ENCODE measurements at places on chromosomes 7 and 10.

GRCh38 chr7:54080971-54081370, 461.2 kb upstream of the VSTM2A start:
- no peak for DNase-seq

- DNase-seq: no peak
Observed at GRCh38 chr10:49058463-49059255, 56.7 kb downstream of the VSTM4 start.

DNA sequence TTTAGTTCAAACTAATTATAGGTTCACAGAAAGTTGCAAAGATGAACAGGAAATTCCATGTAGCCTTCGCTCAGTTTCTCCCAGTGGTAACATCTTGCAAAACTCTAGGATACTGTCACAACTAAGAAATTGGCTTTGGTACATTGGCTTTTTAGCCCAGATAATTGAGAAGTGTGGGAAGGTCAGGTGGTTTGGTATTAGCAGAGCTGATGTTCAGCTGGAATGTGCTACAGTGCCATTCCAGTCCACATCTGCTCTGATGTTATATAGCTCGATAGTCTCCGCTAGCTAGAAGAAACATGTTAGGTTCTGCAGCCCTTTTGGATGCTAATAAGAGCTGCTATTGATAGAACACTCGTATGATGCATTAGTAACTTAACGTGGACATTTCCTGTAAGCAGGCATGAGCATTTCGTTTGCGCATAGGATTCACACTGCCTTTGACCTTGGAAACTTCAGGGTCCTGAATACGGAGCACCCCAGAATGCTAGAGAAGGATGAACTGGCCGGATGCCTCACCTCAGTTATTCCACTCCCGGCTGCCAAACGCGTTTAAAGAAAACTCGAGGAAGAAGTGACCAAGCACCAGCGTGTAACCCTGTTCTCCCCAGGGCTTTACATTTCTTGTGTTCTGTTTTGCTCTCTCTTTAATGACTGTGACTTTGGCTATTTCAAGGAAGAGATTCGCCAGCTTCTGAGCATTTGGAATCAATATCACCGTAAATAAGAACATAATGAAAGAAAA, 271.4 kb downstream of the GALNT17 start:
- no peak for DNase-seq

- no peak for DNase-seq
Observed at GRCh38 chr10:847868-848267, 83.6 kb downstream of the LARP4B start.

GRCh38 chr10:51748959-51749358, 49.6 kb upstream of the CSTF2T start:
- no peak for DNase-seq

DNA sequence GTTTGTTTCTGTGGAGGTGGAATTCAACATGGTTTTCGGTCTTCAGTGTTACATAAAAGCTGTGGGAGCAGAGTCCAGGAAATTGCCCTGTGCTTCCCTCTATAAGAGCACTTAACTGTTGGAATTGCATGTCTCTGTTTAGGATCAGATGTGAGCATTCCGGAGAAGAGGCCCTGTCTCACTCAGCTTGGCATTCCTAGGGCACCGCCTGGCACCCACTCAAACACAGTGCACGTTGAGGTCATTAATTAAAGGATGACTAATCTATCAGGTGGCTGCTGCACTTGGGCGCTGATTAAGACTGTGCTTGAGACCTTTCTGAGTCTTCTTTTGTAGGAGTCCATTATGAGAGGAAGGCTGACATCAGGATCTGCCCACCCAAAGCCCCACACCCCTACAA, 82.8 kb upstream of the VIPR2 start:
- DNase-seq: no peak

- DNase-seq: no peak
Observed at GRCh38 chr7:137983323-137984008, 18.4 kb downstream of the CREB3L2 start.

GRCh38 chr10:103276896-103277712, at the start of gene INA:
Gene INA (plus strand): TSS chr10:103277138. CDS start chr10:103277212, 74 bp downstream.
- DNase-seq: peak; percentile 26

DNA sequence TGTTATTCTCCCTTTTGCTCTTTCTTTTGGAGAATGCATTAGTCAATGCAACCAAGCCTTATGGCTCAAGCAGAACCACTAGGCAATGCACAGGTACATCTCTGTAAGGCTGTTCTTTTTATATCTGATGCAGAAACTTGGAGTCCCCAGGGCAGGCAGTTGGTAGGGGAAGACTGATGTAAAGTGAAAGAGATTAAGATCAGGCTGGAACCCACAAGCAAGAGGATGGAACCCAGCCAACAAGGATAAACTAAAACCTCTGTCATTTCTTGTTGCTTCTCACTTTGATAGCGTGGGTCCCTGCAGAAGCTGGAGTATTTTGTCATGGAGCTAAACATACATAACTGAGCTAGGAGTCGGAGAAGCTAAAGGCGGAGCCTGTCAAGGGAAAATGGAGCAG, 142.9 kb downstream of the GPAM start:
- DNase-seq: no peak

DNA sequence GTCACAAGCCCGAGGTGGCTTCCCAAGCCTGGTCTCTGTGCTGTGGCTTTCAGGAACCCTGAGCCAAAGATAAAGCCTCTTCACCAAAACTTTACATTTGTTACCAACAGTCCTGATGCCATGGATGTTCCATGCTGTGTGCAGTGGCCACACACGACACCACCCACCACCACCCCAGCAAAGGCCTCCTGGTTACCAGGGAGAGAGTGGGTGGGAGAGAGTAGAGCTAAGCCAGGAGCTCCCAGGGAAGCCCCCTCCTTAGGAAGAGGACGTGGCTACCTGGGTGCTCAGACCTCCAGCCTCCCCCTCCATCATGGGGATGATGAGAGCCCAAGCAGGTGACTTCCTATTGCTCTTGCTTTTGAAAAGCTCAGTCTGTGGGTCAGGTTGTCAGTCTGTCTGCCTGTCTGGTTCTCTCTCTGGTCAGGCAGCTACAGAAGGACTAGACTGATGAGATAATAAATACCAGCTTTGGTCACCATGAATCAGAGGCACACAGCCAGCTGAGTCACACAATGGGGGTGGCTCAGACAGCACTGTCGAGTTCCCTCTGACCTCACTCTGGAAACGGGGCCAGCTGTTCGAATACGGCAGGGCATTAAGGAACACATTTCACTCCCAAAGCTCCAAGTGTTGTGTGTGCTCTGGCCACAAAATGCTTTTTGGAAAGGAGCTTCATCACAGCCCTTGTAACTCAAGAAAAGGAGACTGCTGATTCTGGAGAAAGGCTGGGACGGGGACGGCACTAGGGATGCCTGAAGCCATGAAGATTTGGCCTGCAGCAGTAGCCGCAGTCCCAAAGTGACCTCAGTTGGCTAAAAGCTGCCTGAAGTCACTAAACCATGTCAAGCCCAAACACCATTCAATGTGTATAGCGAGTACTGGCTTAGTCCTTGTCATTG, 166.0 kb downstream of the FANK1 start:
- peak; percentile 14 for DNase-seq

- peak; percentile 72 for DNase-seq
Observed at GRCh38 chr10:43409385-43410109, 561 bp upstream of the HNRNPF start.

GRCh38 chr7:138752518-138753149, 45.2 kb upstream of the TMEM213 start:
- peak; percentile 82 for DNase-seq

GRCh38 chr7:15288741-15289140, 273.1 kb downstream of the AGMO start:
- DNase-seq: no peak

DNA sequence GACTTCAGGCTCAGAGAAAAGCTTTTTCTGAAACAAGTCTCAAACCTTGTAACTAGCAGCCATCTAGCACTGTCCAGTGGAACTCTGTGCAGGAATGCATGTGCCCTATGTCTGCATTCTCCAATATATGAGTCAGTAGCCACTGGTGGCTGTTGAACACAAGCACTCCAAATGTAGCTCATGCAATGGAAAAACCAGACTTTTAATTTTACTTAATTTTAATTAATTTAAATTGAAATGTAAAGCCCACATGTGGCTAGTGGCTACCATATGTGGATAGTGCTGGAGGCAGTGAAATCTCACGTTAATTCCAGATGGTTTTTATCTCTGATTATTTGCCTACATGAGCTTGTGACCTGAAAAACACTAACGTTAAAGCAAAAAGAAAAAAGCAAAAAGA, 225.1 kb downstream of the GATA3 start:
- no peak for DNase-seq

DNA sequence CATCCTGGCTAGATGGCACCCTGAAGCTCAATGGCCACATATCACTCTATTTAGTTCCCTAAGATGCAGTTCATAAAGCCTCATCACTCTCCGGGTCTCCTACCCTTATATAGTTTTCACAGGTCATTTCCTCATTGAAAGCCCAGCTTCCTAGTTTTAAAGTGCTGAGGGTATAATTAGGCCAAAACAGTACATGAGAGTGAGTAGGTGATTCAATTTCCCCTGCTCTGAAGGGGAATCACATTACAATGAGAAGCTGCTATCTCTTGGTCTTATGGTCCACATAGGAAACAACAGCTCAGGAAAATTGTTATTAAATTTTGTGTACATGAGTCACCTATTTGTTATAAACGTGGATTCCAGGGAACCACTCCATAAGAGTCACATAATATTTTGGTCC, 162.0 kb downstream of the SEMA3E start:
- no peak for DNase-seq

DNA sequence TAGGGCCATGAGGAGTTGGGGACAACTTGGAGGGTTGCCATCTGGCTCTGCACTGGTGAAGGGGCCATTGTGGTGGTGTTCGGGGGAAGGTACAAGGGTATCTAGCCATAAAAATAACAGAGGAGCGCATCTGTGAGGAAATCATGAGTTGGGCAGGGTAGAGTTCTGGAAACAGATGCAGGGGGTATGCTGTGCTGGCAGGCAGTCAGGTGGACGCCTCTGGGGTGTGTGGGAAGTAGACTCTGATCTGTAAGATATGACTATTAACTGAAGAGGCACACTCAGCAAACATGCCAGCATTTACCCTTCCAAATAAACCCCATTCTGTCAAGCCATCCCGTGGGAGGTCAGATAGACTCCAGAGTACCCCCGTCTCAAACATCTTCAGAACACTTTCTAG, 79.8 kb downstream of the CLEC2L start:
- no peak for DNase-seq

GRCh38 chr7:23967949-23968599, 258.1 kb downstream of the STK31 start:
- no peak for DNase-seq

DNA sequence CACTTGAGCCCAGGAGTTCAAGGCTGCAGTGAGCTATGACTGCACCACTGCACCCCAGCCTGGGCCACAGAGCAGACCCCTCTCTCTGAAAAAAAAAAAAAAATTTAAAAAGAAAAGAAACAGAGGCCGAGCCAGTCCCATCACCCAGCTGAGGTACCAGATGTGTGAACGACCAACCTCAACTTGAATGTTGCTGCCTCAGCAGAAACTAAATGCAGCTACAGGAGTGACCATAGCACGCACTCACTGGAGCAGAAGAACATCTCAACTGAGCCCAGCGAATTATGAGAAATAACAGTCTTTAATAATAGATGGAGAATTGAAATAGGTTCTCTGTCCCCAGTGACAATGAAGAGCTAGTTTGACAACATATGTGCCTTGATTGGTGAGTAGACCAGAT, 53.1 kb upstream of the ST8SIA6 start:
- no peak for DNase-seq

DNA sequence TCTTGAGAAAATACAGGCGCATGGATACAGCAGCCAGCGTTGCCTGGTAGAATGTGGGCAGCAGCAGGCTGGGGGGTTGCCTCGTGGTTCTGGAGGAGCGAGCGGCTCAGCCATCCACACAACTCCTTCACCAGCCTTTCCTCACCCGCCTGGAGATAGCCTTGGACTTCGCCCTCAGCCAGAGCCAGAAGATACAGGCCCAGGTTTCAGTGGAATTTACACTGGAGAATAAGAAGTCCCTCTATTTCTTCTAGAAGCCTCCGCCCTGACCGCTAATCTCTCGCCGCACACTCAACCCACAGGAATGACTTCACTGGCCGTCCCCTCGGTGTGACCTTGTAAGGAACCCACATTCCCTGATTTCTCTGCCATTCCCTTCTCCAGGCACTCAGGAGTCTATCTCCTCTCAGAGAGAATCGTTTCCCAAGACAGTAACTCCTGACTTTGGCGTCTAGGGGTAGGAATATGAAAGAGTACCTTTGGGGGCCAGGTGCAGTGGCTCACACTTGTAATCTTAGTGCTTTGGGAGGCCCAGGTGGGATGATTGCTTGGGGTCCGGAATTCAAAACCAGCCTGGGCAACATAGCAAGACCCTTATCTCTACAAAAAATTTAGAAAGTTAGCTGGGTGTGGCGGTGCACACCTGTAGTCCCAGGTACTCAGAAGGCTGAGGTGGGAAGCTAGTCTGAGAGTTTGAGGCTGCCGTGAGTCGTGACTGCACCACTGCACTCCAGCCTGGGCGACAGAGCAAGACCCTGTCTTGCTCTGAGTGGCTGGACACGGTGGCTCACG, 52.0 kb upstream of the ECHDC3 start:
- DNase-seq: no peak

GRCh38 chr10:19816411-19817230, at the start of gene PLXDC2:
Gene PLXDC2 (plus strand): TSS chr10:19816432.
- DNase-seq: no peak

GRCh38 chr7:30824821-30825720, 53.9 kb downstream of the MINDY4 start:
- DNase-seq: no peak

DNA sequence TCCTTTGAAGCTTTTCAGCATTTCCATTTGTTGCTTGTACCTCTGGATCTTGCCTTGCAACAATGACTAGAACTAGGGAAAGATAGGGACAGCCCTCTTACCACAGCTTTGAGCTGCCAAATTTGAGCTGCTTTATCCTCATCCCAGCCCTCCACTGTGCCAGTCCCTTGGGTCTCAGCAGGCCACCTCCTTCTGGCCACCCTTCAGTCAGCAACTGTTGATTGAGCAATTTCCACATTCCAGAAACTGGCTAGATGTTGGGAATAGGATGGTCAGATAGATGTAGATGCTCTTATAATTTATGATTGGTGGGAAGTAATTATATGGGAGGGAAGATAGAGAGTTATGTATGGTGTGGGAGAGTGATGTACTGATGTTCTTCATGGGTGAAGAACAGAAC, 100.1 kb downstream of the ST7 start:
- no peak for DNase-seq

DNA sequence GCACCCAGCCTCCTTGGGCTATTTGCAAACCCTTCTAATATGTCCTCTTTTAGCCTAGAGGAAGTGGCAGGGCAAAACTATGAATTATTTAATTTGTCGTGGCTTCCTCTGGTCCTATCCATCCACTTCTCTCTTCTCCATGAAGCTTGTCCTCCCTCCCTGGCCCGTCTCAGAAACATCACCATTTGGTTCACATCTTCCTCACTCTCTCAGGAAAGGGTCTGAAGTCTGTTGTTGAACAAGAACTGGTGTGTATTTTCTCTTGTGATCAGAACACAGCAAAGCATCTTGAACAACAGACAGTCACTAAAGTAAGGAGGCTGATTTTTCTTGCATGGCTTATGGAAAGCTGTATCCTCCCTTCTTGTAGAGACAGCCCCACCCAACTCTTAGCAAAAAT, 550.1 kb upstream of the NRP1 start:
- no peak for DNase-seq

Data from activated CD4-positive, alpha-beta T cell treated with anti-CD3 and anti-CD28 coated beads, Interleukin-2, amount 50 U/mL, for 48 hours (primary cell).